Right ventricle myocardium inferior (tissue), 1 donor: ENCODE measurements at places on chromosomes 6 and 20. TPM values are rescaled to one million over a fixed set of nuclear protein-coding genes. Genes with fewer than 3 reads are reported as not detected.

The LPA gene
- not detected for total RNA-seq

The EPHA7 gene
- 1.3 TPM for total RNA-seq

The CBLN4 gene
- total RNA-seq, result not detected

The TFAP2D gene
- not detected for total RNA-seq

The PGC gene
- total RNA-seq, result not detected

The RSPH9 gene
- total RNA-seq, result 0.11 TPM

The TINAG gene
- total RNA-seq, result not detected

The CTCFL gene
- not detected for total RNA-seq

The TAGAP gene
- 1.7 TPM for total RNA-seq

The MUC22 gene
- total RNA-seq, result 0.14 TPM

The BPIFB1 gene
- not detected for total RNA-seq

The TMC2 gene
- 0.08 TPM for total RNA-seq

The SMLR1 gene
- not detected for total RNA-seq

The MMP24 gene
- total RNA-seq, result 0.35 TPM

The BFSP1 gene
- 0.57 TPM for total RNA-seq

The DYNLT1 gene
- 145 TPM for total RNA-seq

The FILIP1 gene
- 149 TPM for total RNA-seq

The KHDC1 gene
- 1.2 TPM for total RNA-seq

The MRPS18A gene
- total RNA-seq, result 43.1 TPM

The C20orf173 gene
- total RNA-seq, result not detected

The GHRH gene
- not detected for total RNA-seq

The PAK5 gene
- not detected for total RNA-seq

The SAMD3 gene
- 0.95 TPM for total RNA-seq

The KIFC1 gene
- 1.3 TPM for total RNA-seq

The KCNK16 gene
- not detected for total RNA-seq

The C6orf118 gene
- not detected for total RNA-seq

The BHLHE23 gene
- total RNA-seq, result not detected

The HDGFL1 gene
- total RNA-seq, result not detected

The SLPI gene
- 5.7 TPM for total RNA-seq

The KIAA1586 gene
- total RNA-seq, result 6.4 TPM

The LY6G5B gene
- total RNA-seq, result 3.9 TPM

The DSE gene
- total RNA-seq, result 11.6 TPM

The TSHZ2 gene
- total RNA-seq, result 4.2 TPM

The VPS16 gene
- total RNA-seq, result 18.0 TPM

The NRSN1 gene
- total RNA-seq, result not detected

The ARMH2 gene
- not detected for total RNA-seq

The CRISP3 gene
- total RNA-seq, result not detected

The RPN2 gene
- total RNA-seq, result 100 TPM

The PKIB gene
- not detected for total RNA-seq

The SCUBE3 gene
- total RNA-seq, result 10.3 TPM

The BPIFB4 gene
- not detected for total RNA-seq

The SYNCRIP gene
- 53.0 TPM for total RNA-seq

The TMEM170B gene
- 4.8 TPM for total RNA-seq

The TCF15 gene
- 13.1 TPM for total RNA-seq

The BMP5 gene
- 2.3 TPM for total RNA-seq

The GSTA2 gene
- not detected for total RNA-seq

The SAPCD1 gene
- 0.57 TPM for total RNA-seq

The PRDM13 gene
- total RNA-seq, result not detected

The CLDN20 gene
- total RNA-seq, result 0.19 TPM

The HCK gene
- total RNA-seq, result 7.0 TPM

The CEP162 gene
- 3.9 TPM for total RNA-seq

The CALHM6 gene
- 2.9 TPM for total RNA-seq

The PDE7B gene
- total RNA-seq, result 18.7 TPM
